HuH-7.5 (cell line): ENCODE measurements at places on chromosomes 16 and 17.

DNA sequence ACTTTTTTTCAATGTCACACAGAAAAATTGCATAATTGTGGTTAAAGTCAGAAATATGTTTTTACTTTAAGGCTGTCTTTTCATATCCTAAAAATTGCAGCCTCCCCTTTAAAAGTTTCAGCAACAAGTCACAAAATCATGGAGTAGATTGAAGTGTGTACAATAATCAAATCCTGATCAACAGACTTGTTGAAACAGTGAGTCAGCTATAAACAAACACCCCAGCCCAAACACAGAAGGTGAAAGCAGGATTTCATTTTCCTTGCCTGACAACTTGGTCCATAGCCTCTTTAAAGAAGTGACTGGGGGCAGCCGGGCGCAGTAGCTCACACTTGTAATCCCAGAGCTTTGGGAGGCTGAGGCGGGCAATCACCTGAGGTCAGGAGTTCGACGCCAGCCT is 59.9 kb downstream of the WNT3 start:
- DNase-seq = no peak

GRCh38 chr16:78606545-78606944 is 507.1 kb downstream of the WWOX start:
- no peak for DNase-seq

DNA sequence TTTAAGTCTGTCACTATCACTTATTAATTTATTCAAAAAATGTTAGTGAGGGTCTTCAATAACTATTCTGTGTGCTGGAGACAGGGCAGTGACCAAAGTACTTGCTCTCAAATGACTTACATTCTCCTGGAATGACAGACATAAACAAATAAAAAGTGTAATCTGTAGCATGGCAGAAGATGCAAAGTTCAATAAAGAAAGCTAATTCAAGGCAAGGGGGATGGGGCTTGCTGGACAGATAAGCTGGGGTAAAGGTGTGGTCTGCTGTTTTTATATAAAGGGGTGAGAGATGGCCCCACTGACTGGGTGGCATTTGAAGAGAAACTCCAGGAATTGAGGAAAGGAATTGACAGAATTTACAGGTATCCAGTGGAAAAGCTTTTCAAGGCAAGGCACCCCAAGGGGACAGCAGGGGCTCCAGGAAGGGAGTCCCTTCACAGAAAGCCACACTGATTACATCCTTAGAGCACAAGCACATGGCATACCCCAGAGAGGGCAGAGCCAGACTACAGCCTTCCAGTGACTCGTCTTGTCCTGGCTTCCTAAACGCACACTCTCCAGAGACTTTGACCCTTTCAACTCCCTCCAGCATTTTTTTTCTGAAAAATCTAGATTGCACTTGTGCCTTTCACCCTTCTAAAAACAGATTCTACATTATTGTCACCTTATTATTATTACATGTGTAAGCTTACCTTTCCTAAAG is 123.7 kb upstream of the HS3ST3A1 start:
- DNase-seq = peak; percentile 13

GRCh38 chr17:68184141-68184571 is 63.7 kb upstream of the AMZ2 start:
- no peak for DNase-seq

- no peak for DNase-seq
These were observed 9.4 kb downstream of the CD300LF start for GRCh38 chr17:74703311-74703710.

DNA sequence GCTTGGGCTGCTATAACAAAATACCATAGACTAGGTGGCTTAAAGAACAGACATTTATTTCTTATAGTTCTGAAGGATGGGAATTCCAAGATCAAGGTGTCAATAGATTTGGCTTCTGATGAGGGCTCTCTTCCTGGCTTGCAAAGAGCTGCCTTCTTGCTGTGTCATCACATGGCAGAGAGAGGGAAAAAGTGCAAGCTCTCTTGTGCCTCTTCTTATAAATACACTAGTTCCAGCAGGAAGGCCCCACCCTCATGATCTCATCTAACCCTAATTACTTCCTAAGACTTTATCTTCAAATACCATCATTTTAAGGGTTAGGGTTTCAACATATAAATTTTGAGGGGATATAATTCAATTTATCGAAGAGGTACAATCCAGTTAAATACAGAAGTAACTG is 30.6 kb downstream of the ABCA9 start:
- no peak for DNase-seq

DNA sequence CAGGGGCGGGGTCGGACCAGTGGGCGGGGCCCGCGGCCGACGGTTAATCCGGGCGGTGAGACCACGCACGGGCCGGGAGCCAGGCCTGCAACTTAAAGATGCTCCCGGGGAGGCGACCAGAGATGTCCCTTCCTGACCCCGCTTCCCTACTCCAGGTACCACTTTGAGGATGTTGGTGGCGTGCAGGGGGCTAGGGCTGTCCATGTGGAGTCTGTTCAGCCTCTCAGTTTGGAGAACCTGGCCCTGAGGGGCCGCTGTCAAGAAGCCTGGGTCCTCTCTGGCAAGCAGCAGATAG is 580 bp downstream of the RANGRF start:
- DNase-seq = no peak

GRCh38 chr17:8904686-8905085 is 37.2 kb upstream of the PIK3R6 start:
- no peak for DNase-seq

DNA sequence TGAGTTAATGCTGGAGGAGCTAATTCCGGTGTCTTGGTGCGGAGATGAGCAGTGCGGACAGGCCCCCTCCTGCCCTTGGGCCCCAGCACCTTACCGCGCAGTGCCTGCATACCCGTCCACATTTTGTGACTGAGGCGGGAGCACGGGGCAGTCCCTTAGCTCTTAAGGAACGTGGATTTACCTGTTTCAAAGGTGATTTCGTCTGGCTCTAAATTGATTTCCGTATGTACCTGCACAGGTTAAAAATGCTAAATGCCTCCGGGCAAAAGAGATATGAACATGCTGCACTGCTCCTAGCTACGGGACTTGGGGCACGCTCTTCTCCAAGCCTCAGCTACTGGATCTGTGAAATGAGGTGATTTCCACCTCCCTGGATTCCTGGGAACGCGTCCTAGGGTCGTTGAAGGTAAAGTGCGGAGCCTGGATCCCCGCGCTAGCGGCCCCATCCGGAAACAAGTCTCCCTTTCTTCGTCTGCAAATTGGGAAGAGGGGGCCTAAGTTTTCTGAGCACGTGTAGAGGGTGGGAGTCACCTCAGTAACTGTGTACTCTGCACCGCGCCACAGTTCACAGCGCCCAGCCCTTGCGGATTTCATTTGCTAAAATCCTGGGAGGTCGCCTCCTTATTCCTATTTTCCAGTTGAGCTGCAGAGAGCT is 669 bp upstream of the CRISPLD2 start:
- no peak for DNase-seq

- no peak for DNase-seq
These were observed 578 bp downstream of the MYCBPAP start for GRCh38 chr17:50508573-50509460.

DNA sequence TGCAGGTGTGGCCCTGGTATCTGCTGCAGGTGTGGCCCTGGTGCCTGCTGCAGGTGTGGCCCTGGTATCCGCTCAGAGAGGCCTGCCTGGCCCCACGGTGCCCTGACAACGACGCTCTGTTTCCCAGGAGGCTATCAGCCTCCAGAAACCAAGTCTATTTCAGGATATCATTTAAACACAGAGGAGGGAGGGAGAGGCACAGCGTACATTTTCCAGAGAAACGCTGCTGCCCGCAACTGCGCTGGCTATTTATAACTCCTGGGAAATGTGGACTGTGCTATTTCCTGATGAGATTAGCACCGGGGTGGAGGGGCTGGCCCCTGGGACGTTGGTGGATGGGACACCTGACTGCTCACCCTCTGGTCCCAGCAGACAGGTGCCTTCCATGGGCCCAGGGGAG is 22.5 kb downstream of the TIMM22 start:
- DNase-seq = no peak

- no peak for DNase-seq
These were observed 2.3 kb downstream of the NTN1 start for GRCh38 chr17:9023392-9024218.

DNA sequence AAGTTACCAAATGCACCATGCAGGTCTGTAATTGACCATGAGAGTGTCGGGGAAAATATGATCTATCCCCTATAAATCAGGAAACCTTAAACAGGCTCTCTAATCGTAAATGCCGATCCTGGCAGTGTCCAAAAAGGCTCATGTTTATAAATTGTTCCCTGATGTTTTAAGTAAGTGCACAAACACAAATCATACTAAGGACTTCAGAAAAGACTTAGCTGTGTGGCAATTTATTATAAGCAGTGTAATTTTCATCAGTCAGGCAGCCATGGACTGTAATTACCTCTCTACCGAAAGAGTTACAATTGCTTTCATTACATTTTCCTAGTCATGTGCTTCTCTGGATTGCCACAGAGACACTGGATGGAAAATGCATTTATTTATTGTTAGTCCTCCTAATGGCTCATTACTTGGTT is 73.4 kb upstream of the COX10 start:
- no peak for DNase-seq

GRCh38 chr17:61511480-61512182 is 59.4 kb downstream of the TBX4 start:
- no peak for DNase-seq

- peak; percentile 10 for DNase-seq
These were observed 12.7 kb upstream of the STAC2 start for GRCh38 chr17:39238311-39238972.

GRCh38 chr17:60436676-60437075 is 14.4 kb downstream of the CHCT1 start:
- no peak for DNase-seq

- no peak for DNase-seq
These were observed 363.3 kb downstream of the SEC14L1 start for GRCh38 chr17:77503916-77504651.

DNA sequence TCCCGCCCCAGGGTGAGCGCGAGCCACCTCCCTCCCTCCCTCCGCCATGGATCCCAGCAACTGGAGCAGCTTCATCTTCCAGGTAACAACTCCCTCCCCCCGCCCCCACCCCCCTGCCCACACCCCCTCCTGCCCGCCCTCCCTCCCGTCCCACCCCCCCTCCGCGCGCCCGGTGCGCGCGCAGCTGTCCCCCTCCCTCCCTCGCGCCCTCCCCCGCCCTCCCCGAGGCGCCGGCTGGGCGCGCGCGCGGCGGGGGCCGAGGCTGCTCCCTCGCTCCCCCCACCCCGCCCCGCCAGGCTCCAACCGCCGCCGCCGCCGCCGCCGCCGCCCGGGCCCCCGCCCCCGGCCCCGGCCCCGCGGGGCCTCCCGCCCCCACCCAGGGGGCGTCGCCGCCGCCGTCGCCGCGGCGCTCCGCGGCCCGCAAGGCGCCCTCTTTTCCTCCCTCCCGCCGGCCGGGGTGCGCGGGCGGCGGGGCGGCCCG is at the start of gene MAZ:
TSS of gene MAZ (plus strand) at position 431 of the 481 bp plus-strand sequence. CDS start 173 bp downstream, outside the sequence.
- DNase-seq = no peak
